ENCODE measurements at places on chromosomes 13 and 19.

GRCh38 chr13:29572575-29572974 is 22.9 kb downstream of the SLC7A1 start:
- DNase-seq, result no peak

DNA sequence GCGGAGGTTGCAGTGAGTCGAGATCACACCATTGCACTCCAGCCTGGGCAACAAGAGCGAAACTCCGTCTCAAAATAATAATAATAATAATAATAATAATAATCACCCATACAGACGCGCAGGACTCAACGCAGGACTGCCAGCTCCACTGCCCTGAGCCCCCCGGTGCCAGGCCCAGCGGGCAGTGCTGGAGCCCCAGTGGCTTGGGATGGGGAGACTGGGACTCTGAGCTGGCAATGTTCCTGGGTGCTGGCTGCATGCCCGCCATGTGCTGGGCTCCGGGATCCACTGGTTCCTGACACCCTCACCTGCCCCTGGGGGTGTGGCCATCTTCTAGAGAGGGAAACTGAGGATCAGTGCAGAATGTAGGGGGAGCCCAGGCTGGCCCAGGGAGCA is 325 bp upstream of the AZU1 start:
- DNase-seq, result no peak

GRCh38 chr19:47423203-47423882 is 4.0 kb upstream of the MEIS3 start:
- no peak for DNase-seq

GRCh38 chr19:51789061-51789795 is 5.7 kb upstream of the FPR3 start:
- DNase-seq, result no peak

DNA sequence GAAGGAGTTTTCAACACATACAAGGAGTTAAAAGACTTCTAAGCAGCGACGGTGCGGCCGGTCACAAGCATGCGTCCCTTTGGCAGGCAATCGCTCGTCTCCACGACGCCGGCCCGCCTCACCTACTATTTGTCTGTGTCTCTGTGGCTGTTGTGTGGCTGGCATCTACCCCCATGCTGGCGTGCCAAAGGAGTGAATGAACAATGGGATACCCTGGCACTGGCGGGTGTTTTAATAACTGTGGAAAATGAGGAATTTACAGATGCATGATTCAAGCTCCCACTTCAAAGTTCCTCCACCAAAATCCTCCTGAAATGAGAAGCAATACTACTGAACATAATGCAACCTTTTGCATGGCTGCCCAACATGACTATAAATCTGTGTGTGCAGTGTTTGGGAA is 176.6 kb downstream of the KLF5 start:
- no peak for DNase-seq

GRCh38 chr13:33453936-33454335 is 168.4 kb upstream of the STARD13 start:
- no peak for DNase-seq

Measured in NCI-H1694 treated with DMSO at 0.1 percent for 48 hours (cell line).